ENCODE measurements at places on chromosomes 16 and 17.

DNA sequence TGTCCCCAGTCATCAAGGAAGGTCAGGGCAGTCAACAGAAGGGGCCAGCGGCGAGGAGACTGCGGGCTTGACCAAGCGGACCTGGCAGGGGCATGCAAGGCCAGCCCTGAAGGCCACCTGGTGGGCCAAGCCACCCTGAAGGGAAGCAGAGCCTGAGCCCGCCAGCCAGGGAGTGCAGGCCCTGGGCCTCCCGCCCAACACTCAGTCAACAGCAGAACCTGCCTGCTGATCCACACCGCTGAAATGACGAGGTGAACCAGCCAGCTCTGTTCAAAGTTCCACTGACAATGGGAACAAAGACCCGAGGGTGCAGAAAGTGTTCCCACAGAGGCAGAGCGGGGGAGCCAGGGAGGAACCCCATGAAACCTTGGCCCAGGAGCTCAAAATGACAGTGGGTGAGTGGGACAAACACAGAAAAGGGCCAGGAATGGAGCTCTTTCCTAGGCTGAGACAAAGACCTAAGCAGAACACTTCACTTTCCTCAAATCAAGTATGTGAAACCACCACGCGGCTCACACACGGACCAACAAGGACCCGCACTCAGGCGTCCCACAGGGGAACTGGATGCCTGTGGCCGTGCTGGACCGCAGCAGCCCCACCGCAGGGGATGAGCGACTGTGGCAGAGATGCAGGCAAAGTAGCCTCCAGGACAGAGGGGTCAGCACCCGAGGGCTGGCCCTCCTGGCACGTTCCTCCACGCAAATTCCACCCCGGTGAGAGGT, 12.0 kb downstream of the AXIN1 start:
- no peak for DNase-seq

GRCh38 chr17:38428643-38429371, 543 bp downstream of the ARHGAP23 start:
- no peak for DNase-seq

DNA sequence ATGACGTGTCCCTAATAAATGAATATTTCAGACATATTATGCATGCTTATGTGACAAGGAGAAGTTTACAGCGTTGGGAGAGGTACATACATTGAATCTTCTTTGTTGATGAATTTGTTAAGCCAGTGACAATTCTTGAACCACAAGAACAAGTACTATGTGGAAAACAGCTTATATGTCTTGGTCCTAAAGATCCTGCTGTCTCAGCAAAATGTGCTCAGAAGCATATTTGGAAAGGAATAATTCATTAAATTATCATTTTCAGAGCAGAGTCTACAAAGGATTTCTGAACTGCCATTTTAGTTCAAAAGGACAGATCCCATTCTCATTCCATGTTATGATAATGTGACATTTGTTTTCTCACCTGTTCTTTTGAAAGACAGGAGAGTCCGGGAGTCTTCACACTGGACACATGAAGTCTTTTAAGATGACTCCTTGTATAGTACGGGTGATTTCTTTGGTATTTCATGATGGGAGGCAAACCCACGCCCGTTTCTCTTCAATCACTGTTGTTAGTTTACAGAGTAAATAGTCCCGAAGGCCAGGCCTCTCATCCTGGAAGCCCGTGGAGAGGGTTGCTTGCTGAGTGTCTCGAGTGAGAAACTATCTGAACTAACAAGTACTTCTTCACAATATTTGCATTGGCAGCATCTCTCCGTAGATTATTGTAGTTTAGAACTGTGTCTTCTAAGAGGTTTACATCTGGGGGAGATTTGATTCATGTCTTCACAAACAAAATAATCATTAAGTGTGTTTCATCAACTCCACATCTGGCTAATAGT, 26.7 kb downstream of the VPS35L start:
- DNase-seq, result no peak

DNA sequence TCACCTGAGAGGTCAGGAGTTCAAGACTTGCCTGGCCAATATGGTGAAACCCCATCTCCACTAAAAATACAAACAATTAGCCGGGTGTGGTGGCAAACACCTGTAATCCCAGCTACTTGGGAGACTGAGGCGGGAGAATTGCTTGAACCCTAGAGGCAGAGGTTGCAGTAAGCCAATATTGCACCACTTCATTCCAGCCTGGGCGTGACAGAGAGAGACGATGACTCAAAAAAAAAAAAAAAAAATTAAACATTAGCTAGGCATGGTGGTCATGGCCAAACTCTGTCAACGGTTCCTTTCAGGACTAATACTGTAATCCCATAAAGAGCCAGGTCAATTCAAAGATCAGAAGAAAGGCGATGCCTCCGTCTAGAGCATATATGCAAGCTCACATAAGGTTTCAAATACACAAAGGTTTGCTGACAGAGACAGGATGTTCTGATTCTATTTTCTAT, 2.4 kb downstream of the RNF157 start:
- DNase-seq, result no peak

- peak; percentile 65 for DNase-seq
These were observed at the start of gene SEZ6 for GRCh38 chr17:29005936-29006511. SEZ6 (minus strand) TSS chr17:29006033; CDS start chr17:29005869, 164 bp downstream.

DNA sequence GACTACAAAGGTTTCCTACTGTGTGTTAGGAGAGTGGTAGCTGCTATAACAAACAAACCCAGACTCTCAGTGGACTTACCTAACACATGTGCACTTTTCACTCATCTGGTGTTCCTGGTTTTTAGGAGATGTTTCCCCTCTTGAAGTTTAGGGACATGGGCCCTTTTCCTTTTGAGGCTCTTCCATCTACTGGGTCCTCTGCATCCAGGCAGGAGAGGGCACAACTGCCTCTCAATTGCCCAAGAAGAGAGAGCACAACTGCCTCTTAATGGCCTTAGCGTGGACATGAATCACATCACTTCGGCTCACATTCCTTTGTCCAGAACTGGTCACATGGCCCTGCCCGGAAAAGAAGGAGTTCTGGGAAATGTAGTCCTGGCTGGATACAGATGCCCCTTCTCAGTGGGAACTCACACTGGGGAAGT, 9.8 kb upstream of the TNRC6C start:
- no peak for DNase-seq

- no peak for DNase-seq
These were observed 27.7 kb downstream of the UNK start for GRCh38 chr17:75812096-75813013.
